IMR-90 (cell line): ENCODE measurements at places on chromosomes 11 and 22. TPM values are rescaled to one million over a fixed set of nuclear protein-coding genes. Genes with fewer than 3 reads are reported as not detected.

ARHGAP20 gene
- polyA plus RNA-seq, result 1.2 and 1.4 TPM in 2 replicates

ENTHD1 gene
- not detected in 2 replicates for polyA plus RNA-seq

CARNS1 gene
- polyA plus RNA-seq, result 0.23 and 0.32 TPM in 2 replicates

TTC36 gene
- polyA plus RNA-seq, result not detected in 2 replicates

RIMBP3B gene
- 0.03 and 0.07 TPM in 2 replicates for polyA plus RNA-seq

RHOD gene
- polyA plus RNA-seq, result 10.9 and 13.4 TPM in 2 replicates

OSM gene
- not detected in 2 replicates for polyA plus RNA-seq

MYOD1 gene
- polyA plus RNA-seq, result not detected in 2 replicates

GSTT2B gene
- polyA plus RNA-seq, result 76.7 and 77.0 TPM in 2 replicates

ZC3H12C gene
- polyA plus RNA-seq, result 4.2 and 4.7 TPM in 2 replicates

RAG2 gene
- not detected in 2 replicates for polyA plus RNA-seq

GGT5 gene
- 3.1 and 5.8 TPM in 2 replicates for polyA plus RNA-seq

GRAMD4 gene
- polyA plus RNA-seq, result 5.8 and 7.4 TPM in 2 replicates

CCDC73 gene
- polyA plus RNA-seq, result not detected in 2 replicates
